Heart left ventricle (tissue), 16 donors: ENCODE measurements at places on chromosomes 5 and 9. TPM values are rescaled to one million over a fixed set of nuclear protein-coding genes. Genes with fewer than 3 reads are reported as not detected.

DNA sequence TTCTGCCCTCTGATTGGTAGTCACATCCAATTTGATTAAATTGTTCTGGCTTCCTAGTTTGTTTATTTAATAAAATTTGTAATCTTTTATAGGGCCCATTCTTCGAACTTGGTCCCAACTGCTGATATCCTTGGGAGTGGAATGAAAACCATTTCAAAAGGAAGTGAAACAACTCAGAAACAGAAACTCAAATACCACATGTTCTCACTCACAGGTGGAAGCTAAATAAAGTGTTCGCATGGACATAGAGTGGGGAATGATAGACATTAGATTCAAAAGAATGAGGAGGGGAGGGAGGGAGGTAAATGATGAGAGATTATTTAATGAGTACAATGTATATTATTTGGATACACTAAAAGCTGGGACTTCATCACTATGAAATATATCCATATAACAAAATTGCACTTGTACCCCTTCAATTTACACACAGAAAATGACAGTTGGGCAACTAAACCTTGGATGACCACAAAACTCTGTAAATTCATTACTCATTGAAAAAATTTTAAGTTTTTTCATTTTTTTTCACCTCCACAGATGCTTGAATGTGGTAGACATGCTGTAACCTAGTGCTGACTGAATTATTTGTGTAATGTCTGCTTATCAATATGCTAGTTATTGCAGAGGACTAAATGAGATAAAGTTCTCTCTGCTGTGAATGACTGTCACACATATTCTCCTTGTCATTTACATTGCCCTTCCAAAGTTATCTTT, 16.0 kb downstream of the ATP10B start:
- H3K4me3 ChIP-seq, result no peak overlapping the region
- H3K27ac ChIP-seq, result no peak overlapping the region
- H3K36me3 ChIP-seq, result no peaks in the 10 kb centered on the region
- H3K4me1 ChIP-seq, result no peaks in the 10 kb centered on the region
- H3K27me3 ChIP-seq, result no peaks in the 10 kb centered on the region

GRCh38 chr9:124264823-124265233, 7.1 kb downstream of the NEK6 start:
- no peaks in the 10 kb centered on the region for H3K27me3 ChIP-seq
- H3K4me1 ChIP-seq, result no peaks in the 10 kb centered on the region
- H3K27ac ChIP-seq, result no peak overlapping the region
- H3K36me3 ChIP-seq, result no peaks in the 10 kb centered on the region
- no peak overlapping the region for H3K4me3 ChIP-seq
- DNase-seq, result no peak

GRCh38 chr9:97559111-97559514, 57.6 kb downstream of the TMOD1 start:
- H3K36me3 ChIP-seq, result no peaks in the 10 kb centered on the region
- no peak for DNase-seq
- peaks cover 33% of the 10 kb centered on the region for H3K4me1 ChIP-seq
- peak overlapping the region; percentile 78 for H3K27ac ChIP-seq
- H3K27me3 ChIP-seq, result no peaks in the 10 kb centered on the region
- H3K4me3 ChIP-seq, result no peak overlapping the region

GRCh38 chr9:115162946-115163345, 45.0 kb upstream of the TNC start:
- no peak overlapping the region for H3K4me3 ChIP-seq
- H3K4me1 ChIP-seq, result no peaks in the 10 kb centered on the region
- H3K27me3 ChIP-seq, result no peaks in the 10 kb centered on the region
- no peaks in the 10 kb centered on the region for H3K36me3 ChIP-seq

DNA sequence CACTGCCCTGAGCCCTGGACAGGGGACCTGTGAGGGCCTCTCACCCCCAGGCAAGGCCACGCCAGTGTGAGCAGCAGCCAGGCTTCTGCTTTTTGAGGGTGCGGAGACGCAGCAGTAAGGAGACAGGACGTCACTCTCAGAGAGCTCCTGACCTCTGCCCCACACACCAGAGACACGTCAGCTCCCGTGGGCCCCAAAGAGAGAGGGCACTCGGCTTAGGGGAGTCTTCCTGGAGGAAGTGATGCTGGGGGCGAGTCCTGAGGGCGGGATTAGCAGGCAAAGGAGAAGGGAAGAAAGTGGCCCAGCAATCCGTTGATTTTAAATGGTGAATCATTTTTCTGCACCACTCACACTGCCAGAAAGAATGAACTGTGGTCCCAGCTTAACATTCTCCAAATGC, 24.0 kb upstream of the SLC9A3 start:
- H3K27ac ChIP-seq, result no peak overlapping the region
- peak; percentile 48 for DNase-seq
- no peak overlapping the region for H3K4me3 ChIP-seq

DNA sequence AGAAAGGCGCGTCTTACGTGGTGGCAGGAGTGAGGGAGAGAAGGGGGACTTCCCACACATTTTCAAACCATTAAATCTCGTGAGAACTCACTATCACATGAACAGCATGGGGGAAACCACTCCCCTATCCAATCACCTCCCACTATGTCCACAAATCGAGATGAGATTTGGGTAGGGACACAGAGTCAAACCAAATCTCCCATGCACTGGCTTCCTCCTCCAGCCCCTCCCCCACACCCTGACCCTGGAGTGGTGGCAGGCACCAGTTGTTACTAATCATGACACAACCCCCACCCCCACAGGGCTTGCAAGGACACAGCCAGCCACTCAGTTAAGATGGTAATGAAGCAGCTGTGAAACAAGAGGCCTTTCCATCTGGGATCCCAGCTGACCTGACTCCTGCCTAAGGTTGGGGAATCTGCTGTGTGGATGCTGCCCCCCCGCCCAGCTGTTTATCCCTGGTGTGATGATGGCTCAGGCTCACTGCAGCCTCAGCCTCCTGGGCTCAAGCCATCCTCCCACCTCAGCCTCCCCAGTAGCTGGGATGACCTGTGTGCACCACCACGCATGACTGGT, 57.1 kb upstream of the FUBP3 start:
- H3K27me3 ChIP-seq, result no peaks in the 10 kb centered on the region
- DNase-seq, result no peak
- no peak overlapping the region for H3K27ac ChIP-seq
- H3K36me3 ChIP-seq, result no peaks in the 10 kb centered on the region

DNA sequence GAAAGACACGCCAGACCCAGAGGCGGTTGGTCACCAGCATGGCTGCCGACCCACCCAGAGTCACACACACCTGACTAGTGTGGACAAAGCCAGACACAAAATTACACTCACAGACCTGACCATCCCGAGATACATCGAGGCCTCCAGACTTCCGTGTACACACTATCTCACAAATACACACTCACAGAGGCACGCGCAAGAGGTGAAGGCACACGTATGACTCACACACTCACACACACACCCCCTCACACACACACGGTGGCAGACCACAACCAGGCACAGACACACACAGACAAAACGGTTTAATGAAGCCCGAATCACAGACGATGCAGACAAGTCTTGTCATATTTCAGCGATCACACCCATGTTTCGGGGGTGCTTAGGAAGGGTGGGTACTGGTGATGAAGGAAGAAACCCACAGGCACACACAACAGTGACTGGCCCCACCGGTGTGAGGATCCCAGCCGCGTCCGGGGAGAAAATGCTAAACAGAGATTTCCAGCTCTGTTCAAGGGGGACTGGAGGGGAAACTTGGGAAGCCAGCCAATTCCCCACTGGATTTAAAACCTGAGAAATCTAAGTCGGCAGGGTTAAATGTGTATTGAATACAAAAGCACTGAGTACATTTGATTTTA, 51.3 kb downstream of the CRB2 start:
- DNase-seq, result no peak
- H3K27me3 ChIP-seq, result no peaks in the 10 kb centered on the region
- no peaks in the 10 kb centered on the region for H3K4me1 ChIP-seq
- no peak overlapping the region for H3K4me3 ChIP-seq
- H3K27ac ChIP-seq, result no peak overlapping the region

DNA sequence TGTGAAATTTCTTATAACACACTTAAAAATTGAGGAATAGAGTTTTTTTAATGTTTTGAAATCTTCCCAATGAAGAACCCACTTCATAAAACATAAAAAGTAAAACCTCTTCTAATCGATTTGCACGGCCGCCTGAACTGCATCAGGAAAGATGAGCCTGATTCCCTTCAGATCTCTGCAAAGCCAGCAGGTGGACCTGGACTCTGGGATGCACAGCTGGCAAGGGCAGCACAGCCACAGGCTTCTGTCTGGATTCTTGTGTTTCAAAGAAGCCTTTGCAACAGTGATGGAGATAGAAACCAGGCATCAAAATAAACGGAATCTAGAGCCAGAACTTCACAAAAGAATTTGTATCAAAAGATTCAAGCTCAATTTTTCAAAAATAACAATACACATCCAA, 36.0 kb upstream of the SPATA31C2 start:
- H3K36me3 ChIP-seq, result no peaks in the 10 kb centered on the region
- DNase-seq, result no peak
- no peak overlapping the region for H3K4me3 ChIP-seq
- H3K4me1 ChIP-seq, result no peaks in the 10 kb centered on the region
- no peak overlapping the region for H3K27ac ChIP-seq

DNA sequence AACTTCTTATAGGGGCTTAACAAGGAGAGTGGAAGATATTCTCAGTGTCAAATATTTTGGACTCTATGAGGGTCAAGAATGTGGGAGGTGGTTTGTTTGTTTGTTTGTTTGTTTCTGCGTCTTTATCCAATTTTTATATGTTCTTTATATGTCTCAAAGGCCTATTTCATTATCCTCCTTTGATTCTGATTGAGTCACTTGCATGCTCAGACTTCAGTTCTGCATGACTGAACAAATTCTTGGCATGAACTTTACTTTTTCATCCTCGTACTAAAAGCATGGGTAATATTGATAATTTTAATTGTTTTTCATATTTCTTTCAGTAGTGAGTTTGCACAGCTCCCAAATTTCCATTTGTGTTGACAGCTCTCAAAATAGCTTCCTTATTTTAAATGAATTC, 19.2 kb upstream of the ERBIN start:
- no peaks in the 10 kb centered on the region for H3K27me3 ChIP-seq
- H3K27ac ChIP-seq, result no peak overlapping the region
- H3K36me3 ChIP-seq, result no peaks in the 10 kb centered on the region

C7 gene
- 69.8 TPM for total RNA-seq

DNA sequence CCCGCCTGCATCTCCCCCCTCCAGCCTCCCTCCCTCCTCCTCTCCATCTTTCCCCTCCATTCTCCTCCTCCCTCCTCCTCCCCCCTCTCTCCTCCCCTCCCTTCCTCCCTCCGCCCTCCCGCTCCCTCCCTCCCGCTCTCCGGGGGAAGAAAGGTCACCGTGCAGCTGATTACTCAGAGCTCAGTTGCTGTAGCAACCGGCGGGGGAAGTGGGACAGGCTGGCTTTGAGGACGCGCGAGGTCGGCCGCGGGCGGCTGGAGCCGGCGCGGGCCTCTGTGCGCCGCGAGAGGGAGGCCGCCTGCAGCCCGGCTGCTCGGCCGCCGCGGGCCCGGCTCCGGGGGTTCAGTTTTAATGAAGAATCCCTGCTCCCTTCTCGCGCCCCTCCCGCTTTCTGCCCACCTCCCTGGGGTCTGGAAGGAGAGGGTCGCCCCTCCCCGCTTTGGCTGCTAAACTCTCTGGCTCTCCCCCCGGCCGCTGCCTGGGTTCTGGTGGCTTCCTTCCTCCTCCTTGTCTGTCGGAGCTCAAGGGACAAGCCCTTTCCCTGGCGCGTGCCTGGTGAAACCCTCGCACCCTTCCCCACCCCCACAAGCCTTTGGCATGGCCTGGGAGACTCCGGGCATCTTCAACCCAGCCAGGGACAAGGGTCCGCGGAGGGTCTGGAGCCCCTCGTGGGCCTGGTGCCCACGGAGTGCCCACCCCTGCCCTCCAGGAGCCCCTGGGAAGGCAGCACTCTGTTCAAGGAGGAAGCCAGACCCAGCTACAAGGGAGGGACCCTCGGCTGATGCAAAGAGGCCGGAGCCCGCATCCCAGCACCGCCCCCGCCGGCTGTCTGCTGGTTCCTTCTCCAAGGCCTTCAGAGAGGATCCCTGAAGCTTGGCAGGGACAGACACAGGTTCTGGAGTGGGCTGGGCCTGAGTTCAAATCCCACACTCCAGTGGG, 160.3 kb downstream of the C9orf50 start:
- no peaks in the 10 kb centered on the region for H3K36me3 ChIP-seq
- peak; percentile 97 for DNase-seq
- peak overlapping the region; percentile 99 for H3K27ac ChIP-seq
- H3K4me3 ChIP-seq, result peak overlapping the region; percentile 53
- H3K4me1 ChIP-seq, result peaks cover 48% of the 10 kb centered on the region

HAVCR1 gene
- not detected for total RNA-seq
